Thoracic aorta (tissue), 2 donors: ENCODE measurements at places on chromosomes 2 and 18. TPM values are rescaled to one million over a fixed set of nuclear protein-coding genes. Genes with fewer than 3 reads are reported as not detected.

The TCF23 gene
- total RNA-seq, result not detected

The MAT2A gene
- total RNA-seq, result 475 TPM

The PRSS56 gene
- total RNA-seq, result not detected

The CCDC178 gene
- total RNA-seq, result 1.6 TPM

The COL3A1 gene
- 734 TPM for total RNA-seq

The SETBP1 gene
- total RNA-seq, result 50.2 TPM

The MYO5B gene
- 13.5 TPM for total RNA-seq

The LAMA1 gene
- total RNA-seq, result not detected

The KCNJ3 gene
- 1.6 TPM for total RNA-seq

The NAT8 gene
- not detected for total RNA-seq

The FRZB gene
- 203 TPM for total RNA-seq

The IL1RL1 gene
- total RNA-seq, result 32.8 TPM

The ANKRD30BL gene
- total RNA-seq, result not detected

GRCh38 chr18:33821503-33821902 is 243.5 kb downstream of the ASXL3 start:
- no peak overlapping the region for H3K4me3 ChIP-seq
- no peaks in the 10 kb centered on the region for H3K27me3 ChIP-seq
- H3K36me3 ChIP-seq, result no peaks in the 10 kb centered on the region
- no peak for DNase-seq

DNA sequence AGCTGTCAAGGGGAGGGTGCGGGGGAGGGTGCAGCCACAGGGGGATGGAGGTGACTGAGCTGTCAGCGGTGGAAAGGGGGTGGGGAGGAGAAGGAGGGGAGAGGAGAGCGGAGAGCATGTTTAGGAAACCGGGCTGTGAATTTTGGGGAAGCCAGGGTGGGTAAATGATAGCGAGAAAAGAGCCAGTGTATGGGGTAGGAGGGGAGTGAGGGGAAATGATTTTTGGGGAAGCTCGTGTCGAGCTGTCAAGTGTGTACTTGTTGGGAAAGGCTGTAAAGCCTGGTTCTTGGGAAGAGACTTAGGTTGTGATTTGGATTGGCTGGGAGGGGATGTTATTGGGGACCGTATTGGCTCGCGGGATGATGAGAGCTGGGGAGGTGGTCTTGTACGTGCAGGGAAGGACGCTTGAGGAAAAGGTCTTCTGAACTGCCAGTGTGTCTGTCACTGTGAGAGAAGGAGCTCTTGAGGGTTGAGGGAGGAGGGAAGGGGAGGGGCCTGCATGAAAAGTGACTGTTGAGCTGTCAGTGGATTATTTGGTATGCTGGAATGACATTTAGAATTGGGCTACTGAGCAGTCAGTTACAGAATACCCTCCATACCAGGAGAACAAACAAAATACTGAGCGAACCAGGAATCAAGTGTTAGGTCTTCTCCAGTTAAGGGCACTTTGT is 1.0 kb downstream of the UBR3 start:
- H3K27ac ChIP-seq, result peak overlapping the region; percentile 88
- no peaks in the 10 kb centered on the region for H3K36me3 ChIP-seq
- peaks cover 39% of the 10 kb centered on the region for H3K4me1 ChIP-seq

DNA sequence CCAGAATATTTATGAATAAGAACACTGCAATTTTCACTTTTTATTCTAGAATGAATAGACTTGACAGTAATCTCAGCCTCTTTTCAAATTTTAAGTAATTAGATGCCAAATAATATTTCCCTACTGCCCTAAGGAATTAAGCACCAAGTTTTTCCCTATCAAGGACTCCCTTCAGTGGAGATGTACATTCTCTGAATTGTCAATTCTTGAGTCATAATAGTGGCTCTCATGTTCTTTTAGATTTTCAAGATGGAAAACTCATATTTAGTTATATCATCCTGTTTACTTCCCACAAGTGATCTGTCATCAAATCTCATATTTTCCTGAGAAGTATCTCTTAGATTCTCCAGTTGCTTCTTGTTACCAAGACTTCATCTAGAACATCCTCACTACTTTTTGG is 1248.9 kb upstream of the CHAC2 start:
- no peak overlapping the region for H3K4me3 ChIP-seq
- no peak overlapping the region for H3K27ac ChIP-seq
- DNase-seq, result no peak
- no peaks in the 10 kb centered on the region for H3K4me1 ChIP-seq
- H3K36me3 ChIP-seq, result no peaks in the 10 kb centered on the region
- no peaks in the 10 kb centered on the region for H3K27me3 ChIP-seq

- no peak for DNase-seq
- no peaks in the 10 kb centered on the region for H3K27me3 ChIP-seq
- H3K4me3 ChIP-seq, result no peak overlapping the region
- H3K36me3 ChIP-seq, result no peaks in the 10 kb centered on the region
- H3K27ac ChIP-seq, result no peak overlapping the region
These were observed 34.5 kb downstream of the LYPD6 start for GRCh38 chr2:149364839-149365238.

GRCh38 chr2:134273256-134273983 is 19.5 kb downstream of the MGAT5 start:
- H3K36me3 ChIP-seq, result no peaks in the 10 kb centered on the region
- no peak overlapping the region for H3K27ac ChIP-seq
- no peaks in the 10 kb centered on the region for H3K27me3 ChIP-seq

DNA sequence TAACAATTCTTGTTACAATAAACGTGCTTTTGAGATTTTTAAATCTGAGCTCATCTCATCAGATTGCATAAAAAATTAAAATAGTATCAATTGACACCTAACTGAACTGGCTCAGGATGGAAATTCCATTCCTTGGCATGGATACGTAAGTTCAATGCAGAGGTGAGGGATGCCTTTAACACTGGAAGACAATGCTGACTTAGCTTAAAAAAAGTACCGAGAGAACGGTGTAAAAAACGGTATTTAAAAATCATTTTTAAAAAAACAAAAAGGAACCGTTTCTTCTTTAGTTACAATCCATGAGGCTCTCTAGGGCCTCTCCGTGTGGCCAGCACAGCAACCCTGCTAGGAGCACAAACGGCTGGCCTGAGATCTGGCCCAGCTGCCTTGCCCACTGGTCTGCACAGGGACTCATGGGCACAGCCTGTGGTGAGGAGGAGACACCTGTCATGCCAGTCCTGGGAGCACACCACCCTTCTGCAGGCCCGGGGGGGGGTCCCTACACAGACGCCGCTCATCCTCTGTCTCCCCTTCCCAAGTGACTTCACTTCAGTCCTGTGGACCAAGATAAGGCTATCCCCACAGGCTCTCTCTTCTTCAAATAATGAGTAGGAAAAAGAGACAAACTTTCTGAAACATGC is 45.2 kb downstream of the FAM168B start:
- no peak overlapping the region for H3K27ac ChIP-seq
- H3K36me3 ChIP-seq, result peaks cover 55% of the 10 kb centered on the region
- DNase-seq, result no peak
- H3K4me3 ChIP-seq, result no peak overlapping the region
- no peaks in the 10 kb centered on the region for H3K27me3 ChIP-seq

DNA sequence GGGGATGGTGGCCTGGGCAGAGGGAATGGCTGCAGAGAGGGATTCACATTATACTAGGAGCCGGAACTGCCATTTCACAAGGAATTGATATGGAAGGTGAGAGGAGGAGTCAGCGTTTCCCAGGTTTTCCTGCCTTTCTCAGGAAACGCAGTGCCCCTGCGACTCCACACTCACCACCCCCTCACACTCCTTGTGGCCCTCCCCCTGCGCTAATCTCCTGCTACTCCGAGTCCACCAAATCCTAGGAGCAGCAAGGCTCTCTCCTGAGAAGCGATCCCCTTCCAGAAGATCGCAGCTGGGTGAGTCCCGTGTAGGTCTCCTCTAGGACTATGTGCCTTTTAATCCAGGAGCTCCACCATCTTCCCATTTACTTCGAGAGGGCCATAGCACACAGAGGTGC is 140.6 kb downstream of the VAPA start:
- no peak for DNase-seq
- peaks cover 54% of the 10 kb centered on the region for H3K4me1 ChIP-seq
- no peak overlapping the region for H3K4me3 ChIP-seq
- no peaks in the 10 kb centered on the region for H3K36me3 ChIP-seq
- no peaks in the 10 kb centered on the region for H3K27me3 ChIP-seq

DNA sequence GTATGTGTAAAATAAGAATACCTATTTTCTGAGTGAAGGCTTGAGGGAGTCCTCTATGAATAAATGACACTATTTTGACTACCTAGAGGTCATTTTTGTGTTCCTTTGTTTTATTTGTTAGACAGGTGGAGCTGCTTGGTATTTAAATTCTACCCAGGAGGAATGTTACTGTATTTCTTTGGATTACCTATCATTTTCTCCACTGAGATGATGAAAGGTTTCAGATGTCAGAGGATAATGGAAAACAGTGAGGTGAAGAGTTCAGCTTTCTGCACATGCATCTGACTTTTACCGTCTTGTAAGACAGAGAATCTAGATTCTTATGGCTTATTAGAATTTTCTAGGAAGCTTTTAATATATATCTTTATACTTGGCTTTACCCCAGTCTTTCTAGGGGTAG is 689.8 kb upstream of the NXPH2 start:
- DNase-seq, result no peak
- no peaks in the 10 kb centered on the region for H3K36me3 ChIP-seq
- H3K27me3 ChIP-seq, result no peaks in the 10 kb centered on the region
- H3K27ac ChIP-seq, result no peak overlapping the region
- H3K4me1 ChIP-seq, result no peaks in the 10 kb centered on the region

DNA sequence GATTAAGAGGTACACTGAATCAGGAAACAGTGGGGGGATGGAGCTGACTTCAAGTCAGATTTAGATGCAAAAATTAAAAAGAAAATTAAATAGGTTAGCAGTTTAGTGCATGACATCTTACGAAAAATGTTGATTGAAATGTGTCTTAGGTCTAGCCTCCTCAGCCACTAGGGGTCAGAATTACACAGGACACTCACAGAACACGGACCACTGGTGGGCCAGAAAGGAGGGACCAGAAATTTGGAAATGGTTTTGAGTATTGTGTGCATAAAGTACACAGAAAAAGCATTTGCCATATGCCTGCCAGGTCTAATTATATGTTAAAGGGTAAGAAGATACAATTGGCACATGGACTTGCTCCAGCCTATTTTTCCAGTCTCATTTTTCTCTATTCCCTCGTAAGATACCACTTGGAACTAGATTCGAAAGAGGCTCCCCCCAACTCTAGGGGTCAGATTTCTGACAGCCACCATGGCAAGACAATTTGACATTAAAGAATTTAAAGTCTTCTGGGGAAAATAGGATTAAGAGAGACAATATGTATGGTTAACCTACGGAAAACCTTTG is 550.2 kb upstream of the SETBP1 start:
- no peaks in the 10 kb centered on the region for H3K36me3 ChIP-seq
- DNase-seq, result no peak
- H3K27ac ChIP-seq, result no peak overlapping the region
- H3K4me3 ChIP-seq, result no peak overlapping the region

DNA sequence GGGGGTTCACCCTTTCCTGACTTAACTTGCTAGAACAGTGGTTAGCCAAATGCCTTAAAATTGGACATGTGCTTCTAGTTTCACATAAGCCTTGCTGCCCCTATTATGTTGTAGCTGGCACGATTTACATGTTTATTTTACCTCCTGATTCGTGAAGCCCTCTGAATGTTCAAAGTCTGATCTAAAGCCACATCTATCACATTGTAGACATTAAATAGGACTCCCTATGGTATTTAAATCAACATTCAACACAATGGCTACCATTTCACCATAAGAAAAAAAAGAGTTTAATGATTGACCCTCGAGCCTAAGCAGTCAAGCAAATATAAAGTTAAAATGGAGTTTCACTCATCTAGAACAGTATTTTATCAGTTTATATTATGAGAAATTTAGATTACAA is 151.5 kb downstream of the GULP1 start:
- no peak for DNase-seq
- no peak overlapping the region for H3K27ac ChIP-seq
- no peaks in the 10 kb centered on the region for H3K36me3 ChIP-seq
- no peaks in the 10 kb centered on the region for H3K27me3 ChIP-seq
- H3K4me3 ChIP-seq, result no peak overlapping the region

DNA sequence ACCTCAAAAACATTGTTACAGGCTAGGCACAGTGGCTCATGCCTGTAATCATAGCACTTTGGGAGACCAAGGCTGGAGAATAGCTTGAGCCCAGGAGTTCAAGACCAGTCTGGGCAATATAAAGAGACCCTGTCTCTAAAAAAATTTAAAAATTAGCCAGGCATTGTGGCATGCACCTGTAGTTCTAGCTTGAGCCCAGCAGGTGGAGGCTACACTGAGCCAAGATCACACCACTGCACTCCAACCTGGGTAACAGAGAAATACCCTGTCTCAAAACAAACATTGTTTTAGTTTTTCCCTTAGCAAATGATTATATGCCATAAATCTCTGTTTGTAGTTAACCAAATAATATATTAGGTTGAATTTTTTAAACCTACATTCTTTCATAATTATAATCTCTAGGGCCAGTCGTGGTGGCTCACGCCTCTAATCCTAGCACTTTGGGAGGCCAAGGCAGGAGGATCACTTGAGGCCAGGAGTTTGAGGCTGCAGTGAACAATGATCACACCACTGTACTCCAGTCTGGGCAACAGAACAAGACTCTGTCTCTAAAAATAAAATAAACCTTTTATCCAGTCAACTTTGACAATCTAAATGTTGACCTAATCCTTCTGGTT is 13.3 kb upstream of the CYP20A1 start:
- peaks cover 4% of the 10 kb centered on the region for H3K4me1 ChIP-seq
- H3K36me3 ChIP-seq, result peaks cover 2% of the 10 kb centered on the region
- H3K4me3 ChIP-seq, result no peak overlapping the region
- H3K27ac ChIP-seq, result no peak overlapping the region
- H3K27me3 ChIP-seq, result no peaks in the 10 kb centered on the region

GRCh38 chr18:56987236-56987635 is 159.7 kb upstream of the BOD1L2 start:
- no peaks in the 10 kb centered on the region for H3K27me3 ChIP-seq
- no peaks in the 10 kb centered on the region for H3K36me3 ChIP-seq
- DNase-seq, result no peak
- no peak overlapping the region for H3K4me3 ChIP-seq
- H3K4me1 ChIP-seq, result no peaks in the 10 kb centered on the region
- no peak overlapping the region for H3K27ac ChIP-seq

DNA sequence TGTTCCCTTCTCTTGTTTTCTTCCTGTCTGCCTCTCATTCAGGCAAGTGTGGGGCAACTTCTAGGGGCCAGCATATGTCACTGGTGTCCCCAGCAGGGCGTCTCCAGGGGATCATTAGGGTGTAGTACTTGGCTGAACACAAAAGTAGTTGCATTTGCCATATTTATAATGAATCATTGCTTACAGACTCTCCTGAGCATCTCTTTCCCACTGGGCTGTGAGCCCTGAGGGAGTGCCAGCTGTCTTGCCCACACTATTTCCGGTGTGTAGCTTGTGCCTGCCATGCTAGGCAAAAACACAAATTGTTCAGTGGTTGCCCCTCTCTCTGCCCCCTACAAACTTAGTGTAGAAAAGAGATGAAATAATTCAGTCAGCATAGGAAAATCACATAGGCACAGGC is 40.8 kb upstream of the SCLY start:
- no peak for DNase-seq
- no peaks in the 10 kb centered on the region for H3K36me3 ChIP-seq
- no peak overlapping the region for H3K27ac ChIP-seq
- no peak overlapping the region for H3K4me3 ChIP-seq
- no peaks in the 10 kb centered on the region for H3K27me3 ChIP-seq

- H3K4me1 ChIP-seq, result peaks cover 12% of the 10 kb centered on the region
- no peaks in the 10 kb centered on the region for H3K36me3 ChIP-seq
- no peak overlapping the region for H3K27ac ChIP-seq
- H3K4me3 ChIP-seq, result no peak overlapping the region
- DNase-seq, result no peak
- H3K27me3 ChIP-seq, result no peaks in the 10 kb centered on the region
These were observed 49.0 kb upstream of the GLI2 start for GRCh38 chr2:120686511-120687168.
